ENCODE measurements at places on chromosomes 7 and 10.
A peak's percentile ranks its signal among the peaks of the same experiment; 100 is the strongest.

DNA sequence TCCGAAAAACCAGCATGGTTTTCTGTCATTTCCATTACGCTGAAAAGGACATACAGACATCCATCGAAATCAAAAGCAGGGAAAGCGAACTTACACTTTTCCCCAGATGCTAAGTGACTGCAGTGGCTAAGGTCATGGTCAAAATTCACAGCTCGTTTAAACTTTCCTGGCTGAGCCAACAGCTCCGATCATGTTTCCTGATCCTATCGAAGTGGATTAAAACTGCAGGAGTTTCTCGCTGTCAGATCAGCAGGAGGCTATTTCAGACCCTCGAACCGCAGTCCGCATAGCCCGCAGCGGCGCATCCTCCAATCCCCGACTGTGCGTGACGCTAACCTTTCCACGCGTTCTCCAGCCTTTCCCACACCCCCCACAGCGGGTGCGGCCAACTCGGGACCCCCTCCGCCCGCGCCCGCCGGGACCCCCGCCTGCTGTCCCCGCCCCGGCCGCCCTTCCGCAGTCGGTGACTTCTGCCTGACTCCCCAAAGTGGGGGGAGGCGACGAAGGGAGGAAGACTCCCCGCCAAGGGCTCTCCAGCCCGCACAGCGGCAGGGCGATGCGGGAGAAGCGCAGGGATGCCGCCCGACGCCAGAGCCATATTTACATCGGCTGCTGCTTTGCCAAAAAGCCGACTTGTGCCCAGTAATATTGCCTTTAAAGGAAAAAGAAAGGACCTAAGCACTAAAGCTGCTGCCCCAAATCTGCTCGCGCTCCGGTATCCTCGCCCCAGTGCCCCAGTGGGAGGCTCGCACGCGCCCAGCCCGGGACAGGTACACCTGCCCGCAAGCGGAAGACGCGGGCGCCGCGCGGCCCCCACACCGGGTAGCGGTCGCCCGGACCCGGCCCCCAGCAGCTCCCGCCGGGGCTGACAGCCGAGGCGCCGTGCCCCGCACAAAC lies 1.2 kb downstream of the PIP4K2A start:
- DNase-seq, result peak; percentile 46

- no peak for DNase-seq
Measured at GRCh38 chr10:62057359-62057758, 155.9 kb downstream of the ARID5B start.

GRCh38 chr7:150313870-150314269 lies 9.3 kb upstream of the LRRC61 start:
- DNase-seq, result no peak

DNA sequence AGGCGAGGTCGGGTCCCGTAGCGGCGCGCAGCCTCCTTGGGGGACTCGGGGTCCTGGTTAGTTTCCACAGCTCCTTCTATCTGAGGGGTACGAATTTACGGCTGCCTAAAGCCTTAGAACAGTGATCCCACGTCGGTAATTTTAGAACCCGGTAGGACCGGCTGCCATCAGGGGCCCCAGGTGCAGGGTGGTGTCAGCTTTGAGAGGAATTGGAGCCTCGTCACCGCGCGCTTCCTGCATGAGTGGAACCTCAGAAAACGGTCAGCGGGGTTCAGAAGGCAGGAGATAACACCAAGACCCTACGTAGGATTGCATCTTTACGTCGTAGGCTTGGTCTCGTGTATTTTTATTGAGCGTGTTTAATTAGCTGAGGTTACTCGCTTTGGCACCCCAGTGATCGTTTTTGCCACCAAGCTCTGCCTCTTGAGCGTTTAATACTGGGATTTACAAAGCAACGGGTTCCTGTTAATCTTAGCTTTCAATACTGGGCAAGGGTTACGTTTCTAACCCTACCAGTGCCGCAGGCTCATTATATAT lies 443 bp downstream of the RNF32 start:
- DNase-seq, result peak; percentile 49

GRCh38 chr7:151148319-151149259 lies 18.9 kb downstream of the GBX1 start:
- no peak for DNase-seq

- DNase-seq, result no peak
Measured at GRCh38 chr7:69052447-69052846, 545.8 kb upstream of the AUTS2 start.

DNA sequence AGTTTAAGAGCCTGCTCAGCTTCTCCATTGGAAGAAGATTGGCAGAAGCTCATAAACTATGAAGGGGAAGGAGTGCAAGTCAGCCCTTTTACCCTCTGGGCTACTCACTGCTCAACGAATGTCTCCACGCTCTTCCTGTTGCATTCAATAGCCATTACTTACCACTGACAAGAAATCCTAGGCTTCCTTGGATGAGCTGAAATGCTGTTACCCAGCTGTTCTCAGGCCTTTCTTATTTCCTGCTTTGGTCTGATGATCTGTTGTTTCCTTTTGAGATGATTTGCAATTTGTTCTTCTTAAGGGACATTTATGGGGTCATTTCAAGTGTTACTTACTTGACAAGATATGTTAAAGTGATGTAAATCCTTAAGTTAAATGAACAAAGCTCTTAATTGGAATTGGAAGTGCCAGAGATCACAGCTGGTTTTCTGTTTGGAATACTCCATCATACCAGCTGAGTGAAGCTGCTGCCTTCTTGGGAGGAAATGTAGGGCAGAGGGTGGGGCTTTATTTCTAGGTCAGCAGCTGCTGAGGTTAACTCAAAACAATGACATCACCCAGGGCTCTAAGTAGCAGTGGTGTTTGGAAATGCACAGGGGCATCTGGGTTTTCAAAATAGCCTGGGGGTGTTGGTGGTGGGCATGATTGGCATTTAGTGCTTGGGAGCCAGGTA lies 170.0 kb downstream of the PRKCQ start:
- DNase-seq, result peak; percentile 46

- no peak for DNase-seq
Measured at GRCh38 chr7:98162758-98163157, 48.5 kb upstream of the BHLHA15 start.

DNA sequence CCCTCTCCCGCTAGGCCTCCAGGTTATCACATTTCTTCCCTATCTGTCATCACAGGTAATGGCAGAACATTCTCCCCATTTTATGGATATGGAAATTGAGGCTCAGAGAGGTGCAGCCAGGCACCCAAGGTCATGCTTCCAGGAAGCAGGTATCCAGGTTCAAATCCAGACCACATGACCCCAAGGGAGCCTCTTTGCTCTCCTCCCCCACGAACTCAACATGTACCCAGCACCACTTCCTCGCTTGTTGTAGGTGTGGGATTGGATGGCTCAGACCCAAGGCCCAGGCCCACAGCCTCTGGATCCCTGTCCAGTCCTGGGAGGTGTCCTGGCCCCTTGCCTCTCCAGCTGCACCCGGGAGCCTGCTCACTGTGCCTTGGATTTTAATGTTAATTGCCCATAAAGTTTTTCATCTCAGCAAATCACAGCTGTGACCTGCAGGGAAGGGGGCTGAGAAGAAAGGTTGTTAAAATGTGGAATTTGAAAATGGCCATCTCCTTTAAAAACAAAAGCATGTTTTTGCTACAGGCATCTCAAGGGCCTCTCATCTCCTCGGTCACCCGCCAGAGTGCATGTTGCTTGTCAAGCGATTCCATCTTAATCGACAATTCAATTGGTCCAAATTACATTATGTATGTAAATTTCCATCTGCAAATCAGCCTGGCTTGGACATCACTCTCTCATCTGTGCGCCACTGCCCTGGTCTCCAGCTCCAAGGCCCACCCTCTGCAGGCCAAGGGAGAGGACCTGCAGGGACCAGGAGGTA lies 205.4 kb upstream of the ZMIZ1 start:
- DNase-seq, result no peak

GRCh38 chr7:143362131-143363015 lies at the start of gene FAM131B:
TSS of gene FAM131B (minus strand) at chr7:143362713. CDS start at chr7:143362603, 110 bp downstream.
- DNase-seq, result no peak

GRCh38 chr7:89017695-89018094 lies 222.2 kb upstream of the TEX47 start:
- DNase-seq, result no peak

- DNase-seq, result peak; percentile 45
Measured at GRCh38 chr10:88800152-88801125, 2.1 kb upstream of the LIPM start.

- no peak for DNase-seq
Measured at GRCh38 chr7:80241671-80242070, 107.0 kb downstream of the GNAI1 start.

DNA sequence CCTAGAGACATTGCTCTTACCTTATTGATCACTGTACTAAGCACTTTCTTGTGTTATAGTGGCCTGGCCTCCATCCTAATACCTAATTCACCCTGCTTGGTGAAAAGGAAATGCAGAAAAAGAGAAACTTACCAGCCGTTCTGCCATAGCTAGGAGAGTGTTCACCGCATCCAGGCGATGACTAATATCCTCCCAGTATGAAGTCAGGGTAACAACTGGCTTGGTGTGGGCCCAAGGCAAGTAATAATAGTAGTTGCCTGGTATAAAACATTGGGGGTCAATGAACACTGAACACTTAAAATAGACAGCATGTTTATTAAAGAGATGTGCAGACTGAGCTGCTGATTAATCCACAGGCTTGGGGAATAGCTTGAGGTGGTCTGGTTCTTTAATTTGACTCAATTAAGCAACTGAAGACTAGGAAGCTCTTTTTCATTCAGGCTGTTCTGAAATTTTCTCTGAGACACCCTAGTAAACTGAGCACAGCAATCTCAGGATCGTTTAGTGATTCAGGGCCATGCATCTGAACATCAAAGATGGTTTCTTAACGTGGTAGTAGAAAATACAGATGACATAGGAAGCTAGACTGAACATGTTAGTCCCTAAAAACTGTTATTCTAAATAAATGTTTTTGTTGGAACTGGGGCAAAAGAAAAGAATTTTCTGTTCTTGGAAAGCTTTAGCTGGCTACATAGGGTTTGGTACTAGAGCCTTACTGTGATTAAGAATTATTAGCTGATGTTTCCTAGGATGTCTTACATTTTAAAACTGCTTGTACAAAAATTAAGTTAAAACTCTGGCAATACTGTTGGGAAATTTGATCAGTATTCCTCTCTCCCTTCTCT lies 102.2 kb downstream of the MYOF start:
- peak; percentile 68 for DNase-seq
